ENCODE measurements at places on chromosomes 7 and 10.

GRCh38 chr7:66505531-66506451 lies 122.9 kb upstream of the KCTD7 start:
- DNase-seq = no peak

GRCh38 chr7:99975782-99976521 lies at the start of gene AZGP1:
AZGP1 (minus strand) TSS chr7:99976031; CDS start chr7:99976020, 11 bp downstream.
- peak; percentile 38 for DNase-seq

- DNase-seq = no peak
These were observed 14.6 kb downstream of the MINDY4 start for GRCh38 chr7:30785786-30786185.

- no peak for DNase-seq
These were observed 1.5 kb upstream of the RALA start for GRCh38 chr7:39621784-39622411.

DNA sequence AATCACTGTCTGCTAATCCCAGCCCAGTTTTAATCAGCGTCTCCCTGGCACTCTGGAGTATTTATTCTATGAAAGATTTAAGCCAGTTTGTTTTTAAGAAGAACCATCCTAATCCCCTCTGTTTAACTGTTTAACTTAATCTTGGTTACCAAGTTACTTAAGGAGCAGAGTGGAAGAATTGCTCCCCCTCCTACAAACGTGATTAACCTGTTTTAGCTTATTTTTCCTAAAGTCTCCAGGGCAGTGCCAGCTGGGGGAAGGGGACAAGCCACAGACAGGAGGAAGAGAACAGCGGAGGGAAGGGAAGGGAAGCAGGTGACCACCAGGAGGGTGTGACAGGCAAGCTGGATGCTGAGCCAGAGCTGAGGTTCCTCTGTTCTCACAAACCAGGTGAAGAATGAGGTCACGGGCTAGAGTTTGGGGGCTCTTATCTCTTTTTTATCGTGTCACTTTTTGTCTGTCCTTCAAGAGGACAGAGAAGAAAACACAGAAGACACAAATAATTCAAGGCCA lies 1.7 kb downstream of the SLC13A4 start:
- no peak for DNase-seq

DNA sequence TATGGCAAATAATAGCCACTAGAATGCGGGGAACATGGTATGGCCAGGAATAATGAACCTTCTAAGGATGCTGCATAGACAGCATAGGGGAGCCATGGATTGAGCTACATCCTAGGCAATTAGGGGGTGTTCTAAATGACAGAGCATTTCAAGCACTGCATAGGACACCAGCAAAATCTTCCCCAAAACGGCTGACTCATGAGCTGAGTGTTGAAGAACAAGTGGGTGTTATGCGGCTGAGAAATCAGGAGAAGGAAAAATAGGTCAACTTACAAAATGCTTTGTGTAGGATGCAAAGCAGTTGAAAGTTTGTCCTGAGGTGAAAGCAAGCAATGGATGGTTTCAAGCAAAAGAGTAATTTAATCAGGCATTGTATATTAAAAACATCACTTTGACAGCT lies 1023.5 kb upstream of the C7orf33 start:
- DNase-seq = no peak

GRCh38 chr10:11499425-11500071 lies 111.9 kb downstream of the USP6NL start:
- no peak for DNase-seq

- DNase-seq = no peak
These were observed 62.7 kb downstream of the USP6NL start for GRCh38 chr10:11548768-11549099.

GRCh38 chr10:34171957-34172527 lies 643.1 kb downstream of the PARD3 start:
- DNase-seq = no peak

DNA sequence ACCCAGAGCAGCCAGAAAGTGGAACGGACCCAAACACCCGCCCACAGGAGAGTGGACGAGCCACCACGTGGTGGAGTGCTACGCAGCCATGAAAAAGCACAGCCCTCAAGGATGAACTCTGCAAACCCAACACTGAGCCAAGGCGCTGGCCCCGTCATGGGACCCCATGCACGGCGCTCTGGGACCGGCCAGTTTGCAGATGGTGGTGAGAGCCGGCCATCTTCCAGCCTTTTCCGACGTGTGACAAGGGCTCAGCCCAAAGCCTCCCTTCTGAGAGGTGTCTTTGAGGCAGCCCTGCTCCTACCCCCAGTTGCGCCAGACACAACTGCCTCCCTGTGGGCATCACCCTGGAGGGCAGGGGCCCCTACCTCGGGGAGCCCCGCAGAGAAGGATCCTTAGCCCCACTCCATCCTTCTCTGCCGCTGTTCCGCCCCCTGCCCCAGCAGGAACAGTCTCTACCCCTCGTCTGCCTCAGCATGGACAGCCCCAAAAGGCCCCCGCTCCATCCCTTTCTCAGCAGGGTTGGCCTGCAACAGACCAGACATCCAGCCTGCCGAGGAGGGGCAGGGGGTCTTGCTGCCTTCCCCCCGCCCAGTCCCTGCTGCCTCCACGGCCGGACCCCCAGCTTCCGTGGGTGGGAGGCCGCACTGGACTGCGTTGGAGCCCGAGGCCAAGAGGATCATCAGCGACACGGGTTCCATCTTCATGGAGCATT lies 75.7 kb downstream of the MICALL2 start:
- DNase-seq = no peak

GRCh38 chr7:149284343-149284742 lies 22.3 kb downstream of the ZNF783 start:
- no peak for DNase-seq

GRCh38 chr10:84339025-84339424 lies 10.6 kb downstream of the CCSER2 start:
- no peak for DNase-seq
